ENCODE measurements at places on chromosomes 5 and 9.

DNA sequence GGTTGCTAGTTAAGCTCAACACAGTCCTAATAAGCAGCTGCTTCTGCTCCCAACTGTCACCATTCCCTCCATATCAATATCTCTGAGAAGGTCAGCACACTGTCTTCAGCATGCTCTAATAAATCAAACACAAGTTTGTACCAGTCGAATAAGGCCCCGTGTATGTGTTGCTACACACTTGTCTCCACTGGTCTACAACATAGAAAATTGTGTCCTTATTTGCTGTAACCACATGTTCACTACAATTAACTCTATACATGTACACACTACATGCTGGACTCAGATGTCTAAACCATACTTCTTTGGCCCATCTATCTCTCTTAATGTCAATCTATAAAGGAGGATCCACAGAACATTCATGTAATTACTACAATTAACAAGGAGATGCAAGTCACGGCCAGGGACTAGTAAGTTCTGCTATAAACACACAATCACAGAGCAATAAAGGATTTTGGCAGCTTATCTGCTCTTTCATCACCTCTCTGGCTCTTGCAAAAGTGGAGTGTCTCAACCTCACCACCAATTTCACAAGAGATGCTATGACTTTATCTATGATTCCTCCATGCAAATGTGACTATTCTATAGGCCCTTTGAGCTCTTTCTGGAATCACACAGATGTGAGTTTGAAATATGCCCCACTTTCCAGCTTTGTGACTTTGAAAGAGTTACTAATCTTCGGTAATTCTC, 143.9 kb downstream of the SEMA5A start:
- no peaks in the 10 kb centered on the region for H3K27me3 ChIP-seq
- no peaks in the 10 kb centered on the region for H3K36me3 ChIP-seq
- no peak overlapping the region for H3K27ac ChIP-seq
- DNase-seq = peak; percentile 50
- H3K4me1 ChIP-seq = no peaks in the 10 kb centered on the region

GRCh38 chr9:68802525-68803015, 97.5 kb downstream of the PIP5K1B start:
- no peak overlapping the region for H3K4me3 ChIP-seq
- H3K27ac ChIP-seq = no peak overlapping the region
- H3K36me3 ChIP-seq = no peaks in the 10 kb centered on the region
- peaks cover 7% of the 10 kb centered on the region for H3K27me3 ChIP-seq

DNA sequence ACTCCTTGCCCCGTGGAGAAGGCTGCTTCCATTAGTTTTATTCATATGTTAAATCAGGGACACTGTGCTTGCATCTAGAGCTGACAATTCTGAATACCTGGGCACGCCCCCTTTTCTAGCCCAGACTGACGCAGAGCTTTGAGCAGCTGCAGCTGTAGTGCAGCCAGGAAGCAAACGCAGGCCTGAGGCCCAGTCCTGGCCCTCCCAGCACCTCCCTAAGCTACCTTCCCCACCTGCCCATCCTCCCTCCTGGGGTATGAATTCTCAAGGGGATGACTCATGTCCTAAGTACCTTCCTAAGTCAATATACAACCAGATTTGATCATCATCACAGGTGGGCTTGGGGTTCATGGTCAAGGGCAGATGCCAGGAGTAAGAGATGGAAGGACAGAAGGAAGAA, 3.5 kb downstream of the PHF19 start:
- peaks cover 36% of the 10 kb centered on the region for H3K4me1 ChIP-seq
- DNase-seq = no peak
- no peak overlapping the region for H3K4me3 ChIP-seq
- peak overlapping the region; percentile 18 for H3K27ac ChIP-seq

DNA sequence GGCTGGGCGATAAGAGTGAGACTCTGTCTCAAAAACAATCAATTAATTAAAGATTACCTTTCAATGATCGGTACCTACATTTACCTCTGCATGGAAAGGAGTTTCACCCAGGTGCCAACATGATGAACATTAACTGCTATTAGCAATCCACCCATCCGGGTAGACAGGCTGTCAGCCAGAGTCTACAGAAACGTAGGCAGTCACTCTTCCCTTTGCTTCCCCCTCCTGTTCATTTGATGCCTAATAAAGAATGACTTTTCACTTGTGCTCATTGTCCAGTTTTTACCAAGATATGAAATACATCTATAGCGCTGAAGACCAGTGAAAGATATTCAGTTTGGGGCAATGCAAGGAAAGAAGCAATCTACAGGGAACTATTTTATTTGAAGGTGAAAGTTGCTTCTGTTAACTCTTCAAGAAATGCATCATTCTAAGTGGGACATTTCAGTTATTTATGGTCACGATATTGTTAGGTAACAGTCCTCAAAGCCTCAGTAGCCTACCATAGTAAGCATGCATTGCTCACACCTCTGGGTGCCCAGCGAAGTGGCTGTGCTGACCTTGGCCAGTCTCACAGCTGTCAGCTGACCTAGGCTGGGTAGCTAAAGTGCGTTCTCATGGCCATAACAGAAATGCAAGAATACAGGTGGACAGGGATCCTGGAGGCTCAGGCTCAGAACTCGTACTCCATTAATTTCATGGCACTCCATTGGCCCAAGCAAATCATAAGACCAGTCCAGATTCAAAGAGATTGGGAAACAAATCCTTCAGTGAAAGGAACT, 87.2 kb upstream of the DMRT1 start:
- H3K27me3 ChIP-seq = no peaks in the 10 kb centered on the region
- H3K4me3 ChIP-seq = no peak overlapping the region
- H3K27ac ChIP-seq = no peak overlapping the region
- peaks cover 23% of the 10 kb centered on the region for H3K4me1 ChIP-seq
- H3K36me3 ChIP-seq = no peaks in the 10 kb centered on the region
- no peak for DNase-seq

DNA sequence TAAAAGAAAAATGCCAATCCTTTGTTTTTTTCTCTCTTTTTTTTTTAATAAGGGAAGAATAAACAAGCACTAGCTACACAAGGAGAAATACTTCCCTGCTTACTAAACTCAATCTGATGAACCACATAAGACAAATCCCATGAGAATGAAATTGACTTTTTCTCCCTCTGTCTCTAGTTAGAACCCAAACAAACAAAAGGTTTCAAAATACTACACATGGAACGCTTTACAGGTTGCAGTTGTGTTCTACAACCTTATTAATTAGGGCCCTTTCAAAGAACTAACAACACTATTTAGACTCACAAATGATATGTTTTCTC, 124.5 kb downstream of the PDE4D start:
- no peaks in the 10 kb centered on the region for H3K27me3 ChIP-seq
- no peak for DNase-seq
- H3K27ac ChIP-seq = peak overlapping the region; percentile 32
- peaks cover 5% of the 10 kb centered on the region for H3K4me1 ChIP-seq
- H3K4me3 ChIP-seq = peak overlapping the region; percentile 81
- H3K36me3 ChIP-seq = no peaks in the 10 kb centered on the region

GRCh38 chr9:88076286-88077070, 61.8 kb downstream of the SPATA31C2 start:
- peak overlapping the region; percentile 57 for H3K4me3 ChIP-seq
- DNase-seq = peak; percentile 88
- H3K27me3 ChIP-seq = peaks cover 25% of the 10 kb centered on the region
- H3K36me3 ChIP-seq = no peaks in the 10 kb centered on the region

- H3K27me3 ChIP-seq = peaks cover 41% of the 10 kb centered on the region
- DNase-seq = no peak
- H3K4me3 ChIP-seq = no peak overlapping the region
Observed at GRCh38 chr9:121551985-121552753, 52.5 kb upstream of the GGTA1 start.

All from mesenchymal stem cell (in vitro differentiated cells and primary cell).